Activated naive CD8-positive, alpha-beta T cell treated with anti-CD3 and anti-CD28 coated beads, Interleukin-2, amount 50 U/mL, for 24 hours (primary cell): ENCODE measurements at places on chromosomes 2 and 18.

DNA sequence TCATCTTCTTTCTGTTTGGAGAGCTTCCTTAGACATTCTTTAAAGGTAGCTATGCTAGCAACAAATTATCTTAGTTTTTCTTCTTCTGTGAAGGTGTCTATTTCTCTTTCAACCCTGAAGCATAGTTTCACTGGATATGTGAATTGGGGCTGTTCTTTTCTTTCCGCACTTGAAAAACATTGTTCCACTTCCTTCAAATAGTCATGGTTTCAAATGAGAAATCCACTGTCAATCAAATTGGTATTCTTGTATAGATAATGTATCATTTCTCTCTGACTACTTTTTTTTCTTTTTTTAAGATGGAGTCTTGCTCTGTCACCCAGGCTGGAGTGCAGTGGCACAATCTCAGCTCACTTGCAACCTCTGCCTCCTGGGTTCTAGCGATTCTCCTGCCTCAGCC lies 254.0 kb downstream of the ANAPC1 start:
- H3K4me3 ChIP-seq = no peak overlapping the region
- H3K36me3 ChIP-seq = peaks cover 17% of the 10 kb centered on the region
- H3K4me1 ChIP-seq = peaks cover 50% of the 10 kb centered on the region
- DNase-seq = no peak
- no peak overlapping the region for H3K27ac ChIP-seq
- peaks cover 16% of the 10 kb centered on the region for H3K27me3 ChIP-seq

- peaks cover 21% of the 10 kb centered on the region for H3K27me3 ChIP-seq
- H3K27ac ChIP-seq = no peak overlapping the region
- no peak for DNase-seq
- H3K36me3 ChIP-seq = no peaks in the 10 kb centered on the region
- peaks cover 4% of the 10 kb centered on the region for H3K4me1 ChIP-seq
These were observed 3.8 kb downstream of the CXCR2 start for GRCh38 chr2:218129458-218130135.

GRCh38 chr2:88199912-88200682 lies 30.0 kb downstream of the THNSL2 start:
- peak; percentile 52 for DNase-seq
- no peak overlapping the region for H3K27ac ChIP-seq
- H3K27me3 ChIP-seq = peaks cover 62% of the 10 kb centered on the region
- peaks cover 2% of the 10 kb centered on the region for H3K36me3 ChIP-seq

GRCh38 chr2:5977477-5977876 lies 285.3 kb downstream of the SOX11 start:
- H3K36me3 ChIP-seq = no peaks in the 10 kb centered on the region
- no peaks in the 10 kb centered on the region for H3K4me1 ChIP-seq
- H3K27ac ChIP-seq = no peak overlapping the region

GRCh38 chr2:96942907-96943632 lies 43.3 kb downstream of the FAM178B start:
- H3K4me1 ChIP-seq = peaks cover 28% of the 10 kb centered on the region
- no peak overlapping the region for H3K4me3 ChIP-seq
- no peak for DNase-seq
- no peak overlapping the region for H3K27ac ChIP-seq
- H3K36me3 ChIP-seq = peaks cover 9% of the 10 kb centered on the region
- no peaks in the 10 kb centered on the region for H3K27me3 ChIP-seq

DNA sequence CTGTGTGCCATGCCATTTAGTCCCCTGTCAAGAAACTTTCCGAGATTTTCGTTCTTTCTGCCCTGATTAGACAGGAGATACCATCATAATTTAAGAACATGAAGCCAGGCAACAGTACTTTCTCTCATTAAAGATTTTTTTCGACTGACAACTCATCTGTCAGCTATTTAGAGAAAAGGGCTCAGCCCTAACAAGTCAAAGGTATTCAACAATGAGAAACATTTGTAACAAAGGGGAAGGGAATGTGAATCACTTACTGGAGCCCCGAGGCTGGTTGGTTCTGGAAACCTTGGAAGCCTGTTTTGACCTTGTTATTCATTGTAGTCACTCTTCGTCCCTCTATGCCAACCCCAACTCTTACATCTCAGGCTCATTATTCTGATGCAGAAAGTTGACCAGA lies 199.4 kb downstream of the SPP2 start:
- no peaks in the 10 kb centered on the region for H3K36me3 ChIP-seq
- no peak overlapping the region for H3K4me3 ChIP-seq
- peaks cover 3% of the 10 kb centered on the region for H3K27me3 ChIP-seq
- no peak for DNase-seq
- no peak overlapping the region for H3K27ac ChIP-seq
- peaks cover 5% of the 10 kb centered on the region for H3K4me1 ChIP-seq

DNA sequence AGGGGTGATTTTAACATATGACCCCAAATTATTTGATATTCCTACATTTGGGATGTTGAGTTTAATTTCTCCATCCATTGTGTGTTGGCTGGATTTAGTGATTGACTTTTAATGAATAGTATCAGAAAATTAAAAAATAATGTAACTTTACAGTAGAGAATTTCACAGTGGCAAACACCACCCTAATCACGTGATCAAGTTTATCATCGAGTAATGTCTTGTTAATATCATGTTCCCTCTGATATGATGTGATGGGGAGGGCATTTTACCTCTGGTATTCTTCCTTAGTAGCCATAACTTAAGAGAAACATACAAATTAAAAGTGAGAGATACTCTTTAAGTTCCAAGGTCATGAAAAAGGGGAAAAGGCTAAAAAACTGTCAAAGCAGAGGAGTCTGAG lies 602.0 kb upstream of the CELF4 start:
- no peak overlapping the region for H3K4me3 ChIP-seq
- H3K36me3 ChIP-seq = no peaks in the 10 kb centered on the region
- no peak for DNase-seq
- H3K27ac ChIP-seq = no peak overlapping the region
- no peaks in the 10 kb centered on the region for H3K27me3 ChIP-seq

DNA sequence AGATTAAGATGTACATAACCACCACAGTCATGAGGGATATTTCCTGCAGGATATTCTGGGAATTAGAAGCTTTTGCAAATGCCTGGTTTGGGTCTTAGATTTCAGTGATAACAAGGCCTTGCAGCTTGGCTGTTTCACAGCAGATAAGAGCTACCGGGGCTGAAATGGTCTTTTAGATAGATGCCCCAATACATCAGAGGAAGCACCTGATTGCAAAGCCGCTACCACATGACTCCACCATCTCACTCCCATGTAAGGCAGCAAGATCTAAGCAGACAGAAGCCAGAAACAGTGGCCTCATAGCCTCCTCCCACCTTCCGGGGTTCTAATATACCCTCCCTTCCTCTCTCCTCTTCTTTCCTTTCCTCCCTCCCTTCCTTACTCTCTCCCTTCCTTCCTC lies 31.1 kb upstream of the EPG5 start:
- H3K27me3 ChIP-seq = no peaks in the 10 kb centered on the region
- H3K27ac ChIP-seq = peak overlapping the region; percentile 86
- H3K36me3 ChIP-seq = peaks cover 28% of the 10 kb centered on the region
- H3K4me3 ChIP-seq = peak overlapping the region; percentile 67
- peak; percentile 12 for DNase-seq

DNA sequence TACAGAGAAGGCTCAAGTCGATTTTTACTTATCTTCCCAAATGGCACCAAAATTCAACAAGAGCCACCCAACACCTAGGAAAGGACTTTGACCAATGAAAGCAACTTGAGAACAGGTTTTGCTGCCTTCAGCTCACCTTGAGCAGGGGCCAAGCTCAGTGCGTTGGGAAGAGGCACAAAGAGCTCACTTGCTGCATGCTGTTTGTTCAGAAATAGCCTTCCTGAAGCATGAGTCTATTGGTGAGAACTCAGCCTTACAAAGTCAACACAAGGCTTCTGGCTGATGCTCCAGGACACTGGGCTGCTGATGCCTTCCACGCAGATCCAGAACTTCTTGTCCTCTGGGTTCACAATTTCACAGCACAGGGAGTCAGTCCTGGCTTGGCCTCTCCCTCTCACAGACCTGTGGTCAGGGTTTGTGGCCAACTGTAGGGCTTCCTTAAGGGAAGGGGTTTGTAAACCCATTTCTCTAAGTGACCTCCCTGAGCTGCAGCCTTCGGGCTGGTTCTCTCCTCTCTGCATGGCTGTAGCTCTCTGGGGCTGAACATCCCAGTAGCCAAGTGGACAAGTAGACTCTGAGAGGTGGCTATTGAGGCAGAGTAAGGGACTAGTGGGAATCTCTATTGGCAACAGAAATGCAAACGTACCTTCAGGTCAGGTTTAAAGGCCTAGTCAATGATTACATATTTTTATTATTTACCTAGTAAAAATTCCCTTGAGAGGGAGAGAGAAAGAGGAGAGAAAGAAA lies 124.7 kb upstream of the GATA6 start:
- H3K27ac ChIP-seq = no peak overlapping the region
- H3K4me1 ChIP-seq = no peaks in the 10 kb centered on the region
- DNase-seq = no peak
- H3K36me3 ChIP-seq = no peaks in the 10 kb centered on the region
